ENCODE measurements at places on chromosomes 11 and 22. TPM values are rescaled to one million over a fixed set of nuclear protein-coding genes. Genes with fewer than 3 reads are reported as not detected.

DNA sequence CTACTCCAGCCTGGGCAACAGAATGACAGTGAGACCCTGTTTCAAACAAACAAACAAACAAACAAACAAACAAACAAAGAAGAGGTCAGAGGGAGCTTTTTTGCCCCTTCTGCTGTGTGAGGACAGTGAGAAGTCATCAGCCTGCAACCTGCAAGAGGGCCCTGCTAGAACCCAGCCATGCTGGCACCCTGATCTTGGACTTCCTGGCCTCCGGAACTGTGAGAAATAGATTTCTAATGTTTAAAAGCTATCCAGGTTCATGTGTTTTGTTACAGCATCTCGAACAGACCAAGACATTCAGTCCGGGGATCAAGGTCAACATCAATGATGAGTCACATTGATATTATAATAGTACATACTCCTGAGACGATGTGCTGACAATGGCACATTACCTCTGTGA is 41.4 kb upstream of the GRAMD1B start:
- no peak for DNase-seq

DNA sequence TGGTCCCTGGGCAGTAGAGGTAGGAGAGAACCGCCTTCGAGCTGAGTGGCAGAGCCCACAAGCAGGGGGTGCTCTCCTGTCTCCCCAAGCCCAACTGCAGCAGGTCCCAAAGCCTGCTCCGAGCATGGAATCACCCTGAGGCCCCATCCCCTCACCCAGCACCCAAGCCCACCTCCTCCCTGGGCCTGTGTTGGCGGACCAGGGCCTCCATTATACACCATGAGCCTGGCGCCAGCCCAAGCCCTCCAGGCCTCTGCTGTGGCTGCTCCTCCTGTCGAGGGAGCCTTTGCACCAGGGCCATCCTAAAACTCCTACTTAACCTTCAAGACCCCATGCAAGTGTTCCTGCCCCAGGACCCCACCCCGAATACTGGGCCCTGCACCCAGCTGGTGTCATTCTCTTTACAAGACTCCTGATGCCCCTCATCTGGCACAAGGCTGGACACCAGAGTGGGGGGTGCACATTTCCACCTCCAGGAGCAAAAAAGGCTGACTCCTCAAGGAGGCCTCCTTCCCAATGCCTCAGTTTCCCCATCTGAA is 16.6 kb downstream of the GP1BB start:
- DNase-seq: no peak

- no peak for DNase-seq
Observed at GRCh38 chr11:5581014-5581413, 337 bp downstream of the OR52B6 start.

- no peak for DNase-seq
Observed at GRCh38 chr11:66686100-66686785, 8.6 kb upstream of the RBM4B start.

The SYT13 gene
- total RNA-seq: not detected

The TSKU gene
- total RNA-seq: 22.6 TPM

All from LHCN-M2 (cell line).